EH (cell line): ENCODE measurements at places on chromosomes 6 and 20.

- DNase-seq = peak; percentile 75
These were observed 192.7 kb upstream of the PMEPA1 start for GRCh38 chr20:57902473-57902872.

DNA sequence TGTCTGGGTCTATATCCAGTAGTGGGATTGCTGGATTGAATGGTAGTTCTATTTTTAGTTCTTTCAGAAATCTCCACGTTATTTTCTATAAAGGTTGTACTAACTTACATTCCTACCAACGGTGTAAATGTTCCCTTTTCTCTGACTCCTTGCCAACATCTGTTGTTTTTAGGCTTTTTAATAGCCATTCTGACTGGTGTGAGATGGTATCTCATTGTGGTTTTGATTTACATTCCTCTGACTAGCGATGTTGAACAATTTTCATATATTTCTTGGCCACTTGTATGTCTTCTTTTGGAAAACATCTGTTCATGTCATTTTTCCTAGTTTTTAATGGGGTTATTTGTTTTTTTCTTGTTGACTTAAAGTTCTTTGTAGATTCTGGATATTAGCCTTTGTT, 99.3 kb downstream of the BMP2 start:
- DNase-seq = peak; percentile 1

- DNase-seq = peak; percentile 60
These were observed at the start of gene SCGN for GRCh38 chr6:25652007-25652515. Gene SCGN, plus strand, starts transcription at chr6:25652215. Its CDS starts 189 bp downstream, at chr6:25652404.

DNA sequence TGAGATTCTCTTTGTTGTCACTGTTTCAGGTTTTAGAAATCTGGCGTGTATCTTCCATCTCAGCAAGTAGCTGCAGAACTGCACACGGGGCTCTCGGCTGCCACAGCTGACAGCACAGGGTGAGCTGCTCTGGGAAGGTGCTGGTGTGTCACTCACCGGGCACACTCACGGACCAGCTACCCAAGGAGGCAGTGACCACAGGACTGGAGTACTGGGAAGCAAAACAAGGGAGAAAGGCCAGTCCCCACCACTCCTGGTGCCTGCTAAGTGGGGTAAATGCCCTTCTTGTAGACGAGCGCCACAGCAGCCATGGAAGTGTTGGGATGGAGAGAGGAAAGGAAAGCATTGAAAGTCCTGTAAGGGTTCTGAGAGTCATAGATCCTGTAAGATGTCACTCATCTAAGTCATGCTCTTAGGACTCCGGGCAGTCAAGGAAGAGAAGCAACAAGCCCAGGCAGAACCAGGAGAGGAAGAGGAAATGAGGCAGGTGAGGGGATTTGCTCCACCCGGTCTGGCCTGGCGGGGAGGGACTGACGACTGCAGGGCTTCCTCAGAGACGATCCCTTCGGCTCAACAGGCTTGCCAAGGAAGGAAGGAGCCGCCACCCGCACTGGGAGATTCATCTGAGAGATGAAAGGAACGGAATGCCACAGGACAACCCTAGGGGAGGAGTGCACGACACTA, 48.1 kb downstream of the PRDM1 start:
- DNase-seq = no peak

DNA sequence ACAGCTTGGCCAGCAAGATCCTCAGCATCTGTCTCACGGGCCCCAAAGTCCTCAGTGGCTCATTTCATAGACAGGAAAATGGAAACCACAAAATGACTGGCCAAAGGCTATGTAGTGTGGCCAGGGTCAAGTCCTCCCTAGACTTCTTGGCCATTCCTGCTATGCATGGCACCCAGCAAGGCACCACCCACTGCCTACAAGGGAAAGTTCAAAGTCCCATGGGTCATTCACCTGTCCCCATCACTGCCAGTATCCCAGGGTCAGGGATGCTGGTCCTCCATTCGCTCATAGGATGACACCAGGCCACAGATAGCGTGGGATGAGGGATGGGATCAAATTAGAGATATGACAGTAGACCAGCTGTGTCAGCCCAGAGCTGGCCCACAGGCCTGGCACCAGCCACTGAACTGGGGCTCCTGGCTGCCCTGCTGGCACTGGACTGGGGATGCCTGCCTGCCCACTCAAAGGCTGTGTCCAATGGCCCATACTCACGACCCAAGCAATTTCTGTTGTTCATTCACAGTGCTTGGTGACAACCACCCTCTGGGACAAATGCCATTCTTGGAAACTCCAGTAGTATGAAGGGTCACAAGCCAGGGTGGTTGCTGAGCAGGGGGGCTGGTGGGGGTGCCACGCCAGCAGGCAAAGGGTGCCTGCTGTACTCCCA, 11.6 kb downstream of the ADISSP start:
- no peak for DNase-seq

DNA sequence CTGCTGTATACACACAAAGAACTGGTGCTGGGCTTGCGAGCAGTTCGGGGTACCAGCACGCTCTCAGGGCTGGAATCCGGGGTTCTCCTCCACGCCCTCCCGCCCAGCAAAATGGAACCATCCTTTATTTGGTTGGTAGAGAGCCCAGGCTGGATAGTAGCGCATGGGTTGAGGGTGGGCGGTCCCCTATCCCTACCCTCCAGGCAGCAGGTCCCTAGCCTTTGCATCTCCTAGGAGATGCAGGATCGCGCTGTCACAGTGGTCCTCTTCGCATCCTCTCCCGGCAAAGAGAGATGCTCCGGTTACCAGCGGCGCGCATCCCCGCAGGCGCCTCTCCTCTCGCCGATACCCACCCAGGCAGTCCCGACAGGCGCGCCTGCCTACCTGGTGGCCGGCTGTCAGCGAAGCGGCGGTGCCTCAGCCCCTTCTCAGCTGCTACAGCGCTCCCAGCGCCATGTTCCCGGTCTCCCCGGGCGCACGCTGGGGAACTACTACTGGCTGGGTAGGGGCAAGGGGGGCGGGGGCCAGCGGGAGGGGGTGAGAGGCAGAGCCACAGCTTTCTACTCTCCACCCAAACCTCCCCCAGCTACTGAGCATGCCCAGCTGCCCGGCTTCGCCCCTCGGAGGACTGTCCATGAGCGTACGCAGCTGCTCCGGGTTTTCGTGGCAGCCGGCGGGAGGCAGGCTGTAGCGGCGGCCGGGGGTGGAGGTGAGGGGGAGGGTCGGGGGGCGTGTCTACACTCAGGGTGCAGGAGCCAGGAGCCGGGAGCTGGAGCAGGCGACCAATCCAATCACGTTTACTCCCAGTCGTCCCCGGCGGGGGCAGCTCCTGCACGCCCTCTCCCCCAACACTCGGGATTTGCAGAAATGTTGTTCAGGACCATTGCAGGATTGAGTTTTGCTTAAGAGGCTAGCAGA, at the start of gene PAK5:
Gene PAK5, minus strand, starts transcription at position 699 of the 918 bp plus-strand sequence. CDS start 194,748 bp downstream, outside the sequence.
- DNase-seq = peak; percentile 27

DNA sequence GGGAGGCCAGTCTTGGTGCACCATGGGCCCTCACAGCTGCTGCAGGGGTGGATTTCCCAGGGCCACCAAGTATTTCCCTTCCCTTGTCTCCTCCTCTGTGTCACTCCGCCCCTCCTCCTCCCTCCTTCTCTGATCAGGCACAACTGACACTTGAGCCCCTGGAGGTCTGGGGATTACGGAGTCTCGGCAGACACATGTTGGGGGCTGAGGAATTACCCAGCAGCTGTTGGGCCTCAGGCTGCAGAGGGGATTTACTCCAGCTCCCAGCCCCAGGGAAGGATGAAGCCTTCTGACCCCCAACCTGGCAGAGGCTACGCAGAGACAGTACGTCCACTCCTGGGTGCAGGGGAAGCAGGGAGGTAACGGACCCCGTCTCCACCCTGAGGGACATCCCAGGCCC, 420.5 kb upstream of the SULF2 start:
- no peak for DNase-seq

GRCh38 chr20:31987744-31988143, 19.8 kb downstream of the XKR7 start:
- peak; percentile 46 for DNase-seq

DNA sequence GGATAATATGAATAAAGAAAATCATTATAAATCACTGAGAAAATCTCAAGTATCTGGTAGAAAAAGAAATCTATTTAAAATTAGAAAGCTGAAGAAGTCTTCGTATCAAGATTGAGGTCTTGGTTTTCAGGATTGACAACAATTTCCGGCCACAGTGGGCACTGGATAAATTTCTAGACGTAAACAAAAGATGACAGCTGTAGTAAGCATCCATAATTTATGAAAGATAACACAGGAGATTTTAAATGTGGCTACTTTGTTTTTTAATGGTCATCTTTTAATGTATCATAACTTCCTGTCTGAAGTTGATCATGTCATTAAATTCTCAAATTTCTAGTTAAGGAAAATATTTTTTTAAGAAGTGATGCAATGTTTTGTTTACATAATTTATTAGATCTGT, 444.2 kb downstream of the HTR1B start:
- DNase-seq = no peak

DNA sequence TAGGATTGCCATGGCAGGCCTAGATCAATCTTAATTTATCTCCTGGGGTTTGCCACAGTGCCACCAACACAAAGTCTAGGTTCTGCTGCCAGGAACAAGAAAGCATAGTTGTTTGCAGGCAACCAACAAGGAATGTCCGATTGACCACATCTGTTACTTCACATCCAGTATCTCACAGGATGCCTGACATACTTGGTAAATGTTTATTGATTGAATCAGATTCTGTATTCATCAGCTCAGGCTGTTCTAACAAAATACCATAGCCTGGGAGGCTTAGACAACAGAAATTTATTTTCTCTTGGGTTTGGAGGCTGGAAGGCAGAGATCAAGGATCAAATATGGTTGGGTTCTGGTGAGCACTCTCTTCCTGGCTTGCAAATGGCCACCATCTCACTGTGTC, 26.3 kb upstream of the MC3R start:
- no peak for DNase-seq

DNA sequence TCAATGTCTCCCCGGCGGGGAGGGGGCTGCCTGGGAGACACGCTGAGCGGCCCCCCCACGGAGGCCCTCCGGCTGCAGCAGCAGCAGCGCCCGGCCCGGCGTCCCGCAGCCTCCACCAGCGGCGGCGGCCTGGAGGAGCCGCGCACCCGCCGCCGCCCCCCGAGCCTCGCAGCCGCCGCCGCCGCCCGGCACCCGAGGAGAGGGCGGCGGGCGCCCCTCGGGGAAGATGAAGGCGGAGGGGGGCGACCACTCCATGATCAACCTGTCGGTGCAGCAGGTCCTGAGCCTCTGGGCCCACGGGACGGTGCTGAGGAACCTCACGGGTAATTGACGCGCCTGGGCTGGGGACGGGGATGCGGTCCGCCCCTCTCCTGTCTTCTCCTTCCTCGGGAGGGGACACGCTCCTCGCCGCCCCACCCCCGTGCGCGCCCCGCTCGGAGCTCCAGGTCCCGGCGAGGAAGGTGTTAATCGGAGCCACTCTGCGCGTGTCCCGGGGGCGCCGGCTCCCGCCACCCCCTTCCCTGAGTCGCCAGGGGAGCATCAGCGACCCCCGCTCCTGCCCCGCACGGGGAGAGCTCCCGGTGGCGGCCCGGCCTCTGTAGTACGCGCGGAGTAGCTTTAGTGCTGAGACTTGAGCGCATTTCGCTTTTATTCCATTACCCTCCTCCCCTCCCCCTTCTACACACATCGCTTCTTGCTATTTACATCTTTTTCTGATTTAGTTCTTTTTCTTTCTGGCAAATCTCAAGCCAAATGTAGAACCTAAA, 686 bp downstream of the TMEM170B start:
- peak; percentile 13 for DNase-seq

GRCh38 chr20:32922466-32922865, 63.7 kb downstream of the EFCAB8 start:
- DNase-seq = no peak

DNA sequence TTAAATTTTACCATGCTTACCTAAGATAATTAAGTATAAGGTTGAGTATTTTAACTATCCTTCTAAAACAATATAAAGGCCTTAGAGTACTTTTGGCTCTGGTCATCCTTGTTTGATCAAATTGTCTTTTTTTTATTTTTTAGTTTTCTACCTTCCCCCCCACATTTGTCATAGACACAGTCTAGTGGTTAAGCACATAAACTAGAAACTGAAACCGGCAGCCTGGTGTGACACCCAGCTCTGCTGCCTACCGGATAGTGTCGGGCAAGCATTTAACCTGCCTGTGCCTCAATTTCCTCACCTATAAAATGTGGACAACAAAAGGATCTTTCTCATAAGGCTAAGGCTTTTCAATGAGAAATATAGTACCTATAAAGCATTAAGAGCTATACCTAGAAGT, 21.6 kb upstream of the TULP4 start:
- DNase-seq = no peak
